Coronary artery (tissue), 2 donors: ENCODE measurements at places on chromosomes 6 and 20.

- no peak for DNase-seq
Observed at GRCh38 chr20:52676283-52676995, 295.7 kb upstream of the TSHZ2 start.

- DNase-seq: no peak
Observed at GRCh38 chr6:53119349-53119748, 29.3 kb downstream of the GCM1 start.

GRCh38 chr20:56343861-56344381, 14.9 kb upstream of the FAM210B start:
- no peak for DNase-seq

- DNase-seq: no peak
Observed at GRCh38 chr6:118968416-118968815, 33.5 kb upstream of the MCM9 start.

DNA sequence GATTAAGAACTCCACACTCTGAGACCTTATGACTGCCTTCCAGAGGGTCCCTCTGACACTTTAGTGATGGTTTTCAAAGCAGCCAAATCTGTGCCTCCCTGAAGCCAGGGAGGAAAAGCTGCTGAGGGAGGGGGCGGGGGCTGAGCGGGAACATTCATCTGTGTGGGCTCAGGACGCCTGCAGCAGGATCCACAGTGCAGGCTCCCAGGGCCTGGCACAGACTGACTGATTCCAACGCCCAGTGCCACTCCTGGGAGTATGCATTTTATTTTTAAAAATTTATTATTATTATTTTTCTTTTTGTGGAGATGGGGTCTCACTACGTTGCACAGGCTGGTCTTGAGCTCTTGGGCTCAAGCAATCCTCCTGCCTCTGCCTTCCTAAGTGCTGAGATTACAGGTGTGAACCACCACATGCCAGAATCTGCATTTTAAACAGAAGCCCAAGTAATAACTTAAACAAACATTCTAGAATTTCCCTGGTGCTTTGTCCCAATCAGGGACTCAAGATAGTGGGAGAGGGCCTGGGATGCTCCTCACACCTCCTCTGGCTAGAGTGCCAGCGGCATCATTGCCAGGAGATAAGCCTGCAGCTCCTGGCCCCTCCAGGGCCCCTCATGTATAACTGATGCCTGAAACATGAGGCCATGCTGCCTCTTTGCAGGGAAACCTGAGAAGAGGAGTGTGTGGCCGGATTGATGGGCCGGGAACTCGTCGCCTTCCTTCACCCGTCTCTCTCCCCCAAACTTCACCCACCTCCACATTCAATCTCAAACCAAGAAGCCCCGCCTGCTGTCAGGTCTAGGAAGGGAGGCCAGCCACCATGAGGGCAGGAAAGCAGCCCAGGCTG, 438 bp upstream of the TMC2 start:
- no peak for DNase-seq

- no peak for DNase-seq
Observed at GRCh38 chr6:151675746-151676459, 131.6 kb upstream of the ESR1 start.

DNA sequence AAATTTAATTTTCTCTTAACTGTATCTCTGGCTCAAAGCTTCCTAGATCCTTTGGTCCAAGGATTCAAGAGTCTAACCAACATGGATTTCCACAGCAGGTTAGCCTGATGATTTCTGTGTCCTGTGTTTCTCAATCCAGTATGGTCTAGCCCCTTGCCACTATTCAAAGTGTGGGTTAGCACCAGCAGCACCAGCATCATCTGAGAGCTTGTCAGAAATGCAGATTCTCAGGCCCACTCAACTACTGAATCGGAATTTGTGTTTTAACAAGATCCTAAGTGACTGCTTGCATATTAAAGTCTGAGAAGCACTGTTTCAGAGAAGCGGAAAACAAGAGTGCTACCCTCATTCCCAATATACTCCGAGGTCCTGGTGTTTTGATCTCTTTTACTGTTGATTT, 133.8 kb upstream of the PRDM1 start:
- no peak for DNase-seq

DNA sequence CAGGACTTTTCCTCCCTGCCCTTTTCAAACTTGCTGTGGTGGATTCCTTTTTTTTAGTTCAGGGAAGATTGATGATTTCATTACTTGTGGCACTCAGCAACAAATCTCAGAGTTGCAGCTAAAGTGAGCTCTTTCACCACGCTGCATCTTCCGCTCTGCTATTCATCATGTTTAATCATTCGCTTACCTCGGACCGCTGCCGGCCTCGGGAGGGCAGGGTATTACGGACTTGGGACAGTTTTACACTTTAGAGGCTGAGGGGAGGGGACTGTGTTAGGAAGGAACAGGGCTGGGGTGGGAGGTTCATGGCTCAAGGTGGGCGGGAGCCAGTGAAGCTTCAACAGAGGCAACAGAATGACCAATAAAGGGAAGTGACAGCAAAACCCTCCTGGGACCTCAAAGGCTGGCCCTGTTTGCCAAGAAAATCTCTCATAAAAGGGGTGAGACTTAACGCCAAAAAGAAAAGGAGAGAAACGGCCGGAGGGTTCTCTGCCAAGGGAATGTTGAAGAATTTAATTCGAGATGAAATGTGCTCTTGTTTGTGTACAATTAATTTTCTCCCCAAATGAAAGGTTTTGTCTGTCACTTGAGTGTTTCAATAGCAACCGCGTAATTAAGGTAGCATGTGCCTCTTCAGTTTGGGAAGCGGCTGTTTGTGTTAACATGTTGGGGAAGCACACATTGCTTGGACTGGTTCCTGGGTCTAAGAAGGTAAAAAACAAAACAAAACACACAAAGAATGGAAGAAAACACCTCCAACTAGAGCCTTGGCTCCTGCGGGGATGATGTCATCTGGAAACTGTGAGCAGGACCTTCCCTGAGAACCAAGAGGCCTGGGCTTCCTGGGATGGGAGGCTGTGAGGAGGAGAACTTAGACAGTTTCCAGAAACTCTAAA, 72.5 kb upstream of the SULF2 start:
- no peak for DNase-seq

- no peak for DNase-seq
Observed at GRCh38 chr20:57007171-57007540, 259.3 kb downstream of the BMP7 start.

- no peak for DNase-seq
Observed at GRCh38 chr6:117592983-117593759, 9.1 kb downstream of the GOPC start.

DNA sequence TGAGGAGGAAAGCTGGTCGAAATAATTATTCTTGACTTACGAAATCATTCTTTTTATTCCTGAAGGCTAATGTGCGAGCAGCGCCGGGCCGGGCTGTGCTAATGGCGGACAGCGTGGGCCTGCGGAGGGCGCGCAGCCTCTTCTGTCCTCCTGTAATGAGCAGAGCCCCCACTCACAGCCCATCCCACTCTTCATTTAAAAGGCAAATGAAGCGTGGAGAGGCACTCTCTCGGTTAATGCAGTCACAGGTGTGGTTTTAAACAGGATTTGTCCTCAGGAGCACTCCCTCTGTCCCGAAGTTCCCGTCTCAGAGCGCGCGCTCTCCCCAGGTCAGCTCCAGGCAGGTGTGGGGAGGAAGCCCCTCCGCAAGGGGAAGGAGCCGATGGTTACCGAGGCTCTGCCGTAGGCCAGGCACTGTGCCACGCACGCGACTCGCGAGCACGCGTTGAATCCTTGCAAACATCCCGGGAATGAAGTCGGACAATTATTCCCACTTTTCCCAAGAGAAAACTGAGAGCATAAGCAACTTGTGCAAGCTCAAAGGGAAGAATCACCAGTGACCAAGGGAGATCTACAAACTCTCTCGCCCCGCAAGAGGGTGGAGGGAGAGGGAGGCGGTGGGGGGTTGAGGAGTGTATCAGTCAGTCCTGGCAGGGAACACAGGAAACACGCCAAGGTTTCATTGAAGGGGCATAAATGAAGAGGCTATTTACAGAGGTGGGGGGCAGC, 35.5 kb upstream of the ZFAND3 start:
- DNase-seq: no peak

DNA sequence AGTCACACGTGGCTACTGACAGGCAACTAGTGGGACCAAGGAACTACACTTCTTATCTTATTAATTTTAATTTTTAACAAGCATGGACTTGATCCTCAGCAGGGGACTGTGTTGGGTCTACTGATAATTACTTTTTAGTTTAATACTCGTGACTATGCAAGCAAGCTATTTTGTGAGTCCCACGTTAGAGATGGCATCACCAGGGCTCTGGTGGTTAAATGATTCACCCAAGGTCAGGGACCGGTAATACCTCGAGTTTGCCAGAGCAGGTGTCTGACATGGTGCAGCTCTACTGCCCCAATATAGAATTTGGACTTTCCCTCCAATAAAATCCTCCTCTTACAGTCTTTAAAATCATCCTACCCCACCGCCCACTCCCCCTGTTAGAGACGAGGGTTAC, 98.6 kb upstream of the RIN2 start:
- no peak for DNase-seq

GRCh38 chr6:73566954-73567591, 46.2 kb upstream of the EEF1A1 start:
- DNase-seq: no peak

- no peak for DNase-seq
Observed at GRCh38 chr20:22652681-22653588, 68.6 kb upstream of the FOXA2 start.

GRCh38 chr6:165383323-165383722, 73.9 kb upstream of the C6orf118 start:
- DNase-seq: no peak

DNA sequence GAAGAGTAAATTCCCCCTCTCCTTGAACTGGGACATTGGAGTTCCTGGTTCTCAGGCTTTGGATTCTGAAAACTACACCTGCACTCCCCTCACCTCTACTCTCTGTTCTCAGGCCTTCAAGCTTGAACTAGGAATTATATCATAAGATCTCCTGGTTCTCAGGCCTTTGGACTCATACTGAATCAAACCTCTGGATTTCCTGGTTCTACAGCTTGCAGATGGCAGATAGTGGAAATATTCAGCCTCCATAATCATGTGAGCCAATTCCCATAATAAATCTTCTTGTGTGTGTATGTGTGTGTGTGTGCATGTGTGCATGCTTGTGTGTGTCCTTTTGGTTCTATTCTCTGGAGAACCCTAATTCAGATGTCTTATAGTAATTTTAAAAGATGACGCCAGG, 12.7 kb upstream of the CHD6 start:
- no peak for DNase-seq

DNA sequence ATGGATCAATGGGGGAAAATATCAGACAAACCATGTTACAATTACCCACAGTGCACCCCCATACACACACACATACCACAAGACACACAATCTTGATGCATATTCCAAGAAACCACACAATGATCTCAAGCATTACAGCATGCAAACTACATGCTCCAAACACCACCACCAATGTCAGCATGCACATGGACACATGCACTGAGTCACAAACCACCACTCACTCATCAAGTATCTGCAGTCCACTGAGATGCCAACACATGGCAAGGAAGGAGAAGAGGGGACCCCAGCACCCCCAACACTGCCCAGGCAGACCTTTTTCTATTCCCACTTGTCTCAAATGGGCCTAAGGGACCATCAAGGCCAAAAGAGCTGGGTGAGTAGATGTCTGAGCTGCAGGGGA, 91.6 kb downstream of the PREX1 start:
- no peak for DNase-seq

DNA sequence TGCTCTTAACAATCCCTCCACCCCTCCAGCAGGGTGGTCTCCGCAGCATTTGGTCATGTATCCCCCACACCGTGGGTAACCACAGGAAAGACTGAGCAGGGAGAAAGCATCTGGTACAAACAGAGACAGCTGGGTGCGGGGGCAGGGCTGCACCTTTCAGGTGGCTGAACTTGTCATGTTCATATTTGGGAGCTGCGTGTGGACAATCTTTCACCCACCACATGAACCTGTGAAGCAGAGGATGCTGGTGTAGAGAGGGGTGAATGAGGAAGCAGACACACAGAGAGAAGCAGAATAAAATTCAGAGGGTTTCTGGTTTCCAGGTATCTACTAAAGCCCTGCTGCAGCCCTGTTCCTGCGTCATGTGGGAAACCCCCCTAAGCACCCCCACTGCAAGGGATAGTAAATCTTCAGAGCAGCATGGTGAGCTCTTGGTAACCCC, 8.9 kb downstream of the GFOD1 start:
- no peak for DNase-seq

- no peak for DNase-seq
Observed at GRCh38 chr6:49892280-49892679, 25.9 kb upstream of the CRISP1 start.

- DNase-seq: no peak
Observed at GRCh38 chr6:62993951-62994350, 217.3 kb upstream of the FKBP1C start.

- no peak for DNase-seq
Observed at GRCh38 chr6:45882671-45883070, 133.0 kb downstream of the CLIC5 start.

DNA sequence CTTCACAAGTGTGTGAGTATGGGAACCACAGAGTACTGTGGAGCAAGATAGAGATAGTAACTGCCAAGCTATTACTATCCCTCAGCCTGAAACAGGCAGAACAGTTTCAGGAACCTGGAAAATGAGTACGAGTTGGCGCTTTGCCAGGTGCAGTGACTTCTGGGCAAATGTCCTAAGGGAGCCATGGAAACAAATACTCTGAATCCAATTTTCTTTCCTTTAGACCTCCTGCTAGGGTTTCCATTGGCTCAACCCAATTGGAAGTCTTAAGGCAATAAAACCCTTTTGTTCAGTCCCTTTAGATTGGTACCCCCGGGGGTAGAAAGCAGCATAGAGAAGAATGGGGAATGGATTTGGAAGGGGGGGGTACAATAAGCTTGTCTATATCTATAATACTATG, 205.0 kb upstream of the EPHA7 start:
- DNase-seq: no peak

GRCh38 chr20:21102603-21103311, 3.4 kb downstream of the LINC00237 start:
- DNase-seq: no peak

DNA sequence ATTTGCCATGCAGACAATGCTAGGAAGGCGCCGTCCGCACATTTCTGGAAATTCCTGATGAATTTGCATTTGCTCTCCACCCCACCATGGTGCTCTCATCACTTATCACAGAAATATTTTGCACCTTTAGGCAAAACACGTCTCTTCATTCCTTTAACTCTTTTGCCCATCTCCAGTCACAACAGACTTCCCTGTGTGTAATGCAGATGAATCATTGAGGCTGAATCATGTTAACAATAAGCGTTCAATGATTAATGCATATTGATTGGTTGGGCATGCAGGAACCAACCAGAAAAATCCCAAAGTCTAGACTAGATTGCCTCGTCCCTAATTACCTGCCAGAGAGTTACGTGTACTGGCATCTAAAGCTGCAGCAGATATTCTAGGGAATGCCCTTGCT, 80.0 kb upstream of the ATXN1 start:
- no peak for DNase-seq

- DNase-seq: no peak
Observed at GRCh38 chr6:71642120-71642519, 244.2 kb upstream of the RIMS1 start.
